ENCODE measurements at places on chromosomes 6 and 20.
A peak's percentile ranks its signal among the peaks of the same experiment; 100 is the strongest.

GRCh38 chr20:16434062-16434664 is 139.1 kb downstream of the KIF16B start:
- DNase-seq = peak; percentile 45

DNA sequence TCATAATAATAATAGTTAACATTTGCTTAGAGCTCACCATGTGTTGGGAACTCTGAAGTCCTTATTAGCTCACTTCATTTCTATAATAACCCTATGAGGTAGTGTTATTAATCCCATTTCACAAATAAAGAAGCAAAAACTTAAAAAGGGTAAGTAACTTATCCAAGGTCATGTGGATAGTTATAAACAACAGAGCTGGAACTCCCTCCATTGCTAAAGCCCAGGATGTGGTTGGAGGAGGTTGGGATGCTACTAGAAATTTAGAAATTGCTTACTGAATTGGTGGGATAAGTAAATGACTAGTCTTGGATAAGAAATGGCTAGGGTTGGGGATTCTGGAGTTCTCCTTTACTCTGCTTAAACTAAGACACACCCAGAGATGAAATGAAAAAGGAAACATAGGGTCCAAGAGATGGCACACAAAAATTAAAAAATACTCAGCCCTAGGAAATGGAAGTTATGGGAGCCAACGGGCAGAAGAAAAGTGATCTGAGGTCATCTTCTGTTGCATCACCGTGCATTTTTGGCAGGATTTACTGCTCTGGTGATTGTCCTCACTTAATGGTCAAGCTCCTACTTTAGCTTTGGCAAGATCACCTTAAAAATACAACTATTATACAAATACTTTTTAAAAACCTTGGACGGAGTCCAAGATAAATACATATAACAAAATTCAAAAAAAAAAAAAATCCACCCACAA is 7.7 kb upstream of the CLIC5 start:
- no peak for DNase-seq

DNA sequence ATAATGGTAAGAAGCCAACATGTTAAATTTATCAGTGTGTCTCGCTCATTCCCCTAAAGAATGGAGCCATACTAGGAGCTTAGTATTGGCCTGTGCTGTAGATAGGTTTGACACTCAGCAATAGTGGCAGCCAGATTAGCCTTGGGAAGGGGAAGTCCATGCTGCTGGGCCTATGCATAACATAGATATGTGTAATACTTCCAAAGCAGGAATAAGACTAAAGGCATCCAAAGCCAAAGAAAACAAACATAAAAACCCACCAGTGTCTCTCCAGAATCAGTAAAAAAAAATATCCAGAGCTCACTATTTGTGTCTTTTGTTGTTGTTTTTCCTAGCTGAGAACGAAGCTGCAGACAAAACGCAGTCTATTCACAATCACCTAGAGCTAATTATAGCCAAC is 104.2 kb upstream of the STXBP5 start:
- DNase-seq = peak; percentile 18

DNA sequence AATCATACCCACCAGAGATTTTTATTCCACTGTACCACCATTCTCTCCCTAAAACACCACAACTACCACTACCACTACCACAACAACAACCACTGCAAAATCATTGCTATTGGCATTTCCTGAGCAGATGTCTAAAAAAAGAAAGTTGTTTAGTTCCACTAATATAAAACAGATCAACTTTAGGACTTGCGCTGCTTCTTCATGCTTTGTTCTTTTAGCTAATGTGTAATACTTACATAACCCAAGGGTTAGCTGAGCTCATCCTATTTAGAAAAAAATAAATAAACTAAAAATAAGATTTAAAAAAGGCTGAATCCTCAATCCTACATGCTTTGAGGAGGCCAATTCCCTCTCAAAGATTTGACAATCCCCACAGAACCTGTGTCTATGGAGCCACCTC is 11.4 kb downstream of the IYD start:
- no peak for DNase-seq

DNA sequence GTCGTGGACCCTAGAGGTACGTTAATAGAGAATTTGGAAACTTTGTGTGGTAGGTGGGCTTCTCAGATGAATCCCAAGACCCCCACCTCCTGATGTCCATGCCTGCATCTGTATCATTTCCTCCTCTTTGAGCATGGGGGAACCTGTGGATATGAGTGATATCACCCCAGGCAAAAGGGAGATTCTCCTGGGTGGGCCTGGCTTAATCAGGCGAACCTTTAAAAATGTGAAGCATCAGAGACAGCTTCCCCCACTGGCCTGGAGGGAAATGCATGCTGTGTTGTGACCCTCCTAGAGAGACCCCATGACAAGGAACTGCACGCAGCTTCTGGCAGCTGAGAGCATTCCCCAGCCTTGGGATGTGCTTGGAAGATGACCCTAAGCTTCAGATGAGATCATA is 180.9 kb downstream of the MBOAT1 start:
- no peak for DNase-seq

Data from epithelial cell of esophagus (primary cell).